SJCRH30 (cell line): ENCODE measurements at places on chromosomes 12 and 14. TPM values are rescaled to one million over a fixed set of nuclear protein-coding genes. Genes with fewer than 3 reads are reported as not detected.

DNA sequence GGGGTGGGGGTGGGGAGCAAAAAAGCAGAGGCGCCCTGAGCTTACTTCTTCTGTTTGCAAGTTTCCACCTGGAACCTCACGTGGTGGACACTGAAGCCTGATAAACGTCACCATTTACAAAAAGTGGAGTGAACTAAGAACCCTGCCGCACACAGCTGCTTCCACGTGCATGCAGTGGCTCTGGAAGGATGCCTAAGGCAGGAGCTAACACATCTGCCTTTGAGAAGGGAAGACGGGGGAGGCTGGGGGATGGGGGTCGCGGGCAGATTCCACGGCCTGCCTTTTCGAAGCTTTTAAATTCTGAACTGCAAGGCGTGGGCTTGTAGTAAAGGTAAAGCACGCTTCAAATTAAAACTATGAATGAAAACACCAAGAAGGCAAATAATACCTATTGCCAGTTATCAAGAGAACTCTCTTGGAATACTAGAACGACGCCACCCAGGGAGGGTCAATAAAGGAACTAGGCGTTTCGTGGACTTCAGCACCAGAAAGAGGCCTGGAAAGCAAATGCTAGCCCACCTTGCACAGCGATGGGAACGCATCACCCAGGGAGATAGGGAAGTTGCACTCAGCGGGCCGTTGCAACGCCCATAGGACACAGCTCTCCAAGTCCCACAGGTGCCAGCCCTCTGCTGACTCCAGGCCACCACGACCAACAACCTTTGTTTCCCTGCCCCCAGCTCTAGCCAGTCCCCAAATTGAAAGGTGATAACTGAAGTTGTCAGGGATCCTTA lies 61.8 kb downstream of the TESC start:
- H3K4me1 ChIP-seq: no peaks in the 10 kb centered on the region
- no peak overlapping the region for H3K4me3 ChIP-seq
- H3K27me3 ChIP-seq: no peaks in the 10 kb centered on the region
- no peak overlapping the region for H3K27ac ChIP-seq
- DNase-seq: no peak
- no peaks in the 10 kb centered on the region for H3K36me3 ChIP-seq

- peaks cover 32% of the 10 kb centered on the region for H3K4me1 ChIP-seq
- H3K27me3 ChIP-seq: no peaks in the 10 kb centered on the region
- H3K27ac ChIP-seq: peak overlapping the region; percentile 61
- H3K4me3 ChIP-seq: no peak overlapping the region
These were observed 177.3 kb downstream of the MYRFL start for GRCh38 chr12:70002097-70002911.

DNA sequence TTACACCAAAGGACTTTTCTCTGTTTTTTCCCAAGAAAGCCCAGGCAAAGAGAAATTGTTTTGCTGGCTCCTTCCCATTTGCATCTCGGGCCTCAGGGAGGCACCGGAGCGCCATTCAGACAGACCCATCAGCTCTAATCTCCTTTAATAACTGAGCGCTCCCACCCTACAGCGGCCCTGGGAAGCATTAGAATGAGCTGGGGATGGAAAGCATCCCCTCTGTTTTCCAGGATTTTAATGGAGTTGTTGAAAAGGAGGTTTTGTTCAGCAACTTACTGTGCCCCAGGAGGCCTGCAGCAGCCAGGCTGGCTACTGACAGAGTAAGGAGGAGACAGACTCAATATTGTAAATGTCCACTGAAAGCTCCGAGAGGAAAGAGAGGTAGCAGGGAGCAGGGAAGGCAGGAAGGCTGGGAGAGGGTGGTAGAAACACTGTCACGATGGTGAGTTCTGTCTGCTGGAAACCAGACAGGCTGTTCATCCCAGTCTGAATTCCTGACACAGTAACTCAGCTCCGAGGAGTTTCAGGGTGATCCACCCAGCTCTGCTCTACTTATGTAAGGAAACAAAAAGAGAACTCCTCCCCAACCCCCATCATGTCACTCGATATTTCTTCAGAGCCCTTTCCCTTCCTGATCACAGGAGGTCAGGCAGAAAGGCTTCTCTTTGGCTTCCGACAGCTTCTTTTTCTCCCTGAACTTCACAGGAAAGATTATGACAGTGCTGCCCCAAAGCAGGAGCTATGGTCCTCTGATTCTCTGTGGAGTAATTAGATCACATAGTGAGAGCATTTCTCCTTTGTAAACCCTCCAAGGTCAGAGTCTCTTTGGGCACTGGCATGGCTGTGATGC lies 62.5 kb upstream of the TMEM132D start:
- H3K27me3 ChIP-seq: 0 out of 2 replicates have a peak, but pooled peaks cover 6% of the 10 kb centered on the region
- no peaks in the 10 kb centered on the region for H3K4me1 ChIP-seq
- H3K4me3 ChIP-seq: no peak overlapping the region
- H3K36me3 ChIP-seq: no peaks in the 10 kb centered on the region

- DNase-seq: peak; percentile 1
- H3K4me3 ChIP-seq: no peak overlapping the region
- no peak overlapping the region for H3K27ac ChIP-seq
- H3K4me1 ChIP-seq: peaks cover 4% of the 10 kb centered on the region; the same call in 1 of the 2 replicates
These were observed 1201.5 kb downstream of the BCL11B start for GRCh38 chr14:98070536-98070935.

DNA sequence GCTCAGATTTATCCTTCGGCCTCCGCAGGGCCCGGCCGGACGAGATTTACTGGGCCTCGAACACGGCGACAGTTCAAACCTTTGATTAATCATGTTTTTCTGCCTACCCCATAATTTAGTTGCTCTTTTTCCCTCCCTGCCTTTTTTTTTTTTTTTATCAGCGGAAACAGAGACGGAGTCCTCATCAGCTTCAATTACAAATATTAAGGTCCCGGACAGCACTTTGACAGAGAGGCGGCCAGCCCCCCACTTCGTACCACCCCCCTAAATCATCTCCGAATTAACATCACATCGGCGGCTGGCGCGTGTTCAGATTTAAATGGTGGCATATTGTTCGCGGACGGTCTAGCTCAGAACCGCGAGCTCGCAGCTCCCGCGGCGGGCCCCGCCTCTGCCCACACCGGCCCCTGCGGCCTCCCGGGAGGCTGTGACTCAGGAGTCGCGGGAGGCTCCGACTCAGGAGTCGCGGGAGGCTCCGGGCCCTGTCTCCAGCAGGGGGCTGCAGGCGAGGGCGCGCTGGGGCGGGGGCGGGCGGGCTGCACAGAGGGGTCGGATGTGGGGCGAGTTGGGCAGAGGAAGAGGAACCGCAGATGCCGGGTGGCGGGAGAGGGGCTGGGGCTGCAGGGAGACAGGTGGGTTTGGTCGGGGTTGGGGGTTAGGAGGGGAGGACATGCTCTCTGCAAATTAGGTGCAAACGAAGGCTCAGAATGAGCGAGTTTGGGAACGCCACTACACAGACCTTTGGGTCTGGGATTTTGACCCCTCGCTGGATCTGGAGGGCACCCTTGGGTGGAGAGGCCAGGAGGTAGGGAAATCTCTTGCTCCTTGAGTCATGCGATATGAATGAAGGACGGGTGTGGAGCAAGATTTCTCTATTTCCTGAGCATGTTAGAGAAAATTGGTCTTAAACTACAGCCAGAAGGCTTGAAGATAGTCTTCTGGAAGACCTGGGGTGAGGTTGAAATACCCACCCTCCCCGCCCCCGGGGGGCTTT lies 19.6 kb upstream of the ATP5MC2 start:
- H3K4me3 ChIP-seq: no peak overlapping the region
- H3K27me3 ChIP-seq: no peaks in the 10 kb centered on the region; the same call in 1 of the 2 replicates
- no peak for DNase-seq
- H3K4me1 ChIP-seq: no peaks in the 10 kb centered on the region

DNA sequence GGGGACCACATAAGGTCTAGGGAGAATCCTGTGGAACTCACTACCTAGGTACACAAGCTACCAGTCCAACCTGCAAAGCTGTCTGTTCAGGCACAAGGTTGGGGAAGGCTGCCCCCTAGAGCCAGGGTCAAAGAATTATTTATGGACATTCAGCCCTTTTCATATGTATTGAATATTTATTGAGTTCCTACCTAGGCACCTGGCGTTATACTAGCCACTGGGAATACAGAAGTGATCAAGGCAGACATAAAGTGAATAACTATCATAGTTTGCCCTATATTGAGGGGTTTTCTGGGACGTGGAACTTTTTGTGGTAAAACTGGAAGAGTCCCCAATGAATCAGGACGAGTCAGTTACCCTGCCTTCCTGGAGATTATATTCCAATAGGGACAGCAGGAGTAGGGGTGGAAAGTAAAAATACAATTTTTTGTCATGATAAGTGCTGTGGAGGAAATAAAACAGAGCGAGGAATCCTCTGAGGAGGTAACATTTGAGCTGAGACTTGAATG lies 5.8 kb upstream of the SLC48A1 start:
- no peaks in the 10 kb centered on the region for H3K27me3 ChIP-seq
- H3K27ac ChIP-seq: no peak overlapping the region
- no peak overlapping the region for H3K4me3 ChIP-seq
- peak; percentile 75 for DNase-seq

- no peak for DNase-seq
- H3K27ac ChIP-seq: no peak overlapping the region
- H3K36me3 ChIP-seq: no peaks in the 10 kb centered on the region
- no peaks in the 10 kb centered on the region for H3K4me1 ChIP-seq
These were observed 823.6 kb downstream of the GALC start for GRCh38 chr14:87169362-87169761.

DNA sequence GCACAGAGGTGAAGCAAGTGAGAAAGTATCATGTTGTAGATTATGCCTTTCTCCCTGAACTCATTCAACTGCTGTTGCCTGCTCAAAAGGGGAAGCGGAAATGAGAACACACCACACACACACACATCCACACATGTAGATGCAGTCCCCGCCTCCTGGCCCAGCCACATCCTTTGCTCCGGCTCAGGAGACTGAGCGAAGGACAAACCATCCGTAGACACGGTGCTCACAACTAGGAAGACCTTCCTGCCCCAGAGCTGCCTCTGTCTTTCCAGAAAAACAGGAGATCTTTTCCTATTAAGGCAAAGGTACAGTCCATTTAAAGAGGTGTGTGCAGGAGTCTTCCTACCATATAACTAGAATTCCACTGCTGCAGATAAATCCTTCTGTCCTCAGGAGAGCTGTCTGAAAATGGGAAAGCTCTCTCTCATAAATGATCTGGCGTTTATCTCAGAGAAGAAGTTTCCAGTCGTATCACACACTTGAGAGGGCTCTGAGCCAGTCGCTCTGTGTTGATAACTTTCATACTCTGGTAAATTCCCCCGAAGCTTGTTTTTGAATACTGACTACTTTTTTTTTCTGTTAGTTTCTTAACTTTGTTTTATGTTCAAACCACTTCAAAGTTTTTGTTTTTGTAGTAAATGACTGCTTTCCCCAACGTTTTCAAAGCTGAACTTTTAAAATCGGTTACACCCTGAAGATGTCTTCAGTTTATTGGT lies at the start of gene TESPA1:
TSS of gene TESPA1 (minus strand) at position 105 of the 719 bp plus-strand sequence. CDS start 10,200 bp downstream, outside the sequence.
- no peaks in the 10 kb centered on the region for H3K36me3 ChIP-seq
- no peak within 1 kb of the TSS for H3K27ac ChIP-seq
- H3K4me3 ChIP-seq: no peak within 1 kb of the TSS
- no peaks in the 10 kb centered on the region for H3K27me3 ChIP-seq

DNA sequence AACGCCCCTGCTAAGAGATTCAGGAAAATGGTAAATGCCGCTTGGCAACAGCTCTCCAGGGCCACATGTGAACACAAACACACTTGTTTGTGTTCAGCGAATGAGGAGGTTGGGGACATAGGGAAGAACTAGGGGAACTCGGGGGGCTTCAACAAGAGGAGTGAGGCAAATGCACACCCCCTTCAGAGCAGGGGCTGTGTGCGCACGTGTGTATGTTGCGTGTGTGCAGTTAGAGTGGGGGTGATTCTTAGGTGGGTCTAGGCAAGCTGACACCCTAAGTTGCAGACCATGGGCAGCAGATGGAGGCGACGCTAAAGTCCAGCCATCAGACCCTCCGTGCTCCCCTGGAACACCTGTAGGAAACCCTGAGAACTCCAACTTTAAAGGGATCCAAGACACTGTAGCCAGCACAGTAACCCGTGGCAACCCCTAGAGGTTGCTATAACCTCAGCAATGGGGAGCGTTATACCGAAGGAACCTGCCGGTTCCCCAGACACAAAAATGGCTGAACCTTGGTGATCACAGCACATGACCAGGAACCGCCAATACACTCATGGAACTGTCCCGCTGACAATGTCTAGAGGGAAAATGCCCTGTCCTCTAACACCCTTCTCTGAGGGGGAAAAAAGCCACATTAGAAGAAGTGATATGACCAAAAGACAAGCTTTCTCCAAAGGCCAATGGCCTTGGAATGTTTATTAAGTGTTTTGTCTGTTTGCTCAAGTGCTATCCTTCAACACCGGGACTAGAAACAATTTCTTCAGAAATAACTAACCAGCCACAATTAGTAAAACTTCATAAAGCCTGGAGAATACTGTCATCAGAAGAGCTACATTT lies 86.5 kb upstream of the CEP83 start:
- no peak overlapping the region for H3K4me3 ChIP-seq
- no peaks in the 10 kb centered on the region for H3K27me3 ChIP-seq
- no peaks in the 10 kb centered on the region for H3K36me3 ChIP-seq
- H3K27ac ChIP-seq: no peak overlapping the region
- H3K4me1 ChIP-seq: no peaks in the 10 kb centered on the region

- H3K27me3 ChIP-seq: no peaks in the 10 kb centered on the region
- H3K36me3 ChIP-seq: no peaks in the 10 kb centered on the region
- H3K4me1 ChIP-seq: no peaks in the 10 kb centered on the region
- no peak overlapping the region for H3K4me3 ChIP-seq
These were observed 15.1 kb downstream of the CYP46A1 start for GRCh38 chr14:99699085-99699760.

Gene CELA1
- total RNA-seq: not detected in 2 replicates

Gene KLRC1
- total RNA-seq: not detected in 2 replicates

Gene OTUB2
- 0.51 and 0.55 TPM in 2 replicates for total RNA-seq

Gene KRT3
- not detected in 2 replicates for total RNA-seq
